ENCODE measurements at places on chromosomes 1 and 21. TPM values are rescaled to one million over a fixed set of nuclear protein-coding genes. Genes with fewer than 3 reads are reported as not detected.

- DNase-seq = no peak
These were observed 24.7 kb downstream of the CLIC4 start for GRCh38 chr1:24769656-24770651.

GRCh38 chr1:99358770-99359169 lies 94.5 kb downstream of the PLPPR4 start:
- no peak for DNase-seq

DNA sequence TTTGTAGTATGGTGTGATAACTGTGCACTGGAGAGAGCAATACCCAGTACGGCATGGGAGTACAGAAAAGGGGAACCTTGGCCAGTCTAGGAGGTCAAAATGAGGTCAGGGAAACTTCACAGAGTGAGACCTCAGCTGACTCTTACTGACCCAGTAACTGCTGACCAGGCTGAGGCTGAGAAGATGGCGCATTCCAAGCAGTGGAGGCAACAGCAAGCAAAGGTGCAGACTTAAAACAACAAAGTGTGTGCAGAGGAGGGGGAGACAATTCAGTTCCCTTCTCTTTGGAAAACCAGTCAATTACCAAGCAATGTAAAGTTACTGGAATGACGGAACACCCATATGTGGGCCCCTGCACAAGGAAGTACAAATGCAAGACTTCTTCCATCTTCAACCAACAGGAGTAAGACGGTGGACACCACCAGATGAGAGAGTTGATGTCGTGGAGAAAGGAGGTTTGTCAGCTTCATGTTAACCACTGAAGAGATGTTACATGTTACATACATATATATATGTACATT lies 54.6 kb upstream of the PRDX6 start:
- no peak for DNase-seq

- no peak for DNase-seq
These were observed 44.3 kb upstream of the ZC3H11B start for GRCh38 chr1:219657186-219657585.

DNA sequence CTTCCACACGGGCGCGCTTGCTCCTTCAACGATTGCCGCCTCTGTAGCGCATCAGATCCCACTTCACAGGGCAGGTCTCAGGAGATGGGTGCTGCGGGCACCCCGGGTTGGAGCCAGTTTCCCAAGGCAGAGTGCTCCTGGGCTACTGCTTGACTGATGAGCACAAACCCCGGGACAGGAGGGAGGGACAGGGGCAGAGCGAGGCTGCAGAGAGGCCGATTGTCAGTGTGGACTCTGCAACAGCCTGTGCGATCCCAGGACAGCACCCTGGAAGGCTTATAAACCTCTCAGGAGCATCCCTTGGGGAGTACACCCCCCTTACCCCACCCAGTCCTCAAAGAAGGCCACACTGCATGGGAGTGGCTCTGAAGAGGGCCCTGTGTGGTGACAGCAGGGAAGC lies 28.0 kb upstream of the BACE2 start:
- DNase-seq = no peak

GRCh38 chr1:64268653-64269557 lies 65.5 kb downstream of the UBE2U start:
- peak; percentile 42 for DNase-seq

DNA sequence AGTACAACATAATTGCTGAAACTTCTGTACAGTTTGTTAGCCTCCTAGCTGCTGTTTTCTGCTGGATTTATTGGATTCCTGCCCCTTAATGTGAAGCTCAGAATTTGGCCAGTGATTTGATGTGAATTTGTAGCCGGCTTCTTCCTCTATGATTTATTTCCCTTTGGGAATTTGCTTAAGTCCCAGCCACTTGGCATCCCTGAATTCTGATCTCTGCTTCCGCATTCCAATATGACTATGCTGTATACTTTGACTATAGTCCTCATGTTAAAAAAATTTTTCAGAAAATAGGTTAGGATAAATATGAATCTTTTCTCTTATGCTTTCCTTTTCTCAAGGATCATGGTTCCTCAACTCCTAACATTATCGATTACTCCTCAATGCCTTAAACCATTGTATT lies 12.4 kb upstream of the LRIF1 start:
- DNase-seq = no peak

GRCh38 chr1:7085521-7085920 lies 300.3 kb downstream of the CAMTA1 start:
- no peak for DNase-seq

DNA sequence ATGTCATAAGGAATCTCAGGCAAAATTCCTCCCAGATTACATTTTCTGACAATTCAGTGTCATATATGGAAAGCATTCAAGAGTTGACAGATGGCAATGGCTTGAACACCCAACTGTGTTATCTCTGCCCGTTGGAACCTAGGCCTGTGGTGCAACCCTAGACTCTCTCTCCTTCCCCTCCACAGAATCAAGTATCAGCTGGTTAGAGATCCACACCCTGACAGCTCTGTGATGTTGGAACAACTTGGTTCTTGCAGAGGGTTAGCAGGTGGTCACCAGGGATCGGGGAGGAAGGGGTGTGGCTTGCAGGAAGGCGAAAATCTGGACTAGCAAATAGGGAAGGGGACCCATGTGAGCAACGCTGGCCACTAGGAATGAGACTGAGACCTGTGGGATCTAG lies 26.3 kb downstream of the PCSK9 start:
- no peak for DNase-seq

- DNase-seq = no peak
These were observed 183.6 kb upstream of the RUNX1 start for GRCh38 chr21:35232545-35233176.

DNA sequence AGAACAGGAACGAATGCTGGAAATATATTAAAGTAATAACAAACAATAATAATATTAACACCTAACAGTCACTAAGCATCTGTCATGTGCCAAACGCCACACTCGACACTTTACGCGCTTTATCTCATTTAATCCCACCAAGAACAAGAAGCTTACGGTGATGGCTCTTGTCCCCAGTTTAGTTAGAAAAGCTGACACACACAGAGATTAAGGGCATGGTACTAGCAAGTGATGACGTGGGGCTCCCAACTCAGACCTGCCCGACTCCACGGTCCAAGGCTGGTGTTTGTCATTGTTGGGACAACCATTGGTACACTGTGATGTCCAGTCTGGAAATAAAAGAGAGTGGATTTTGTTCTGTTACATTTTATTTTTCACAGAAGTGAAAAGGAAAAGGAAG lies 41.1 kb upstream of the KIF26B start:
- DNase-seq = no peak

- no peak for DNase-seq
These were observed 485.3 kb upstream of the NFIA start for GRCh38 chr1:60596791-60597750.

- no peak for DNase-seq
These were observed 49.3 kb downstream of the GNB1 start for GRCh38 chr1:1841575-1841995.

DNA sequence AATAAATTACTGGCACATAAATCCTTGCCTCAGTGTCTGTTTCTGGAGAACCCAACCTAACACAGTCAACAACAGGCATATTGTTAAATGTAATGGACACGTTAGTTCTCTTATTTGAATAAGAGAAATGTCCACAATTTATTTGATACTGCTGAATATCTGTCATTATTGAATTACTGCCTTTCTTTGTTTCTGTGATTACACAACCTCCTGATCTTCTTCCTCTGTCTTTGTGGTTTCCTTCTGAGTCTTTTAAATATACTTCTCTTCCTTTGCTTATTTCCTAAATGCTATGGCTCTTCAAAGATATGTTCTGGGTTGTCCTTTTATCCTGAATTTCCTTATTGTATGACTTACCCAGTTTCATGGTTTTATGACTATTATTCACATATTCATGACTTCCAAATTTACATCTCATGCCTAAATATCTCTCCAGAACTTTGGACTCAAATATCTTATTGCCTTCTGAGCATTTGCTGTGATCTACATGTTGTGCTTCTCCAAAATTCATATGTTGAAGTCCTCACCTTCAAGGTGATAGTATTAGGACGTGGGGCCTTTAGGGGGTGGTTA lies 39.9 kb downstream of the MSH4 start:
- DNase-seq = no peak

- no peak for DNase-seq
These were observed 85.0 kb downstream of the GALNT2 start for GRCh38 chr1:230151924-230152468.

DNA sequence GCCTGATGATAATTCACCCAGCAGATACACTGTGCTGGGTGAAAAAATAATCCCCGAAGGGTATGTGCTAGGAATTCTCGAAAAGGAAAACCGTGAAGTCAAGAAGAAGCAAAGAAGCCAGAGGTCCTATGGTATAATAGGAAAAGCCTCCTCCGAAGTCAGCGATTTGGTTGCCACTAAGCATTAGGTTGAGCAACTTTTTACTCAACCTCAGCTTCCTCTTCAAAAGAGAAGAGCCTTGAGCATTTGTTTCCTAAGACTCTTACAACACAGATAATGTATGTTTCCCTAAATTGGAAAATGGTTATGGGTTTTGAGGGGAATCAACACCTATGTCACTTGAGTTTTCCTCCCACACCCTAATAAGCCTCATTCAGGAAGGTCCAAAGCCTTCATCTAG lies 21.3 kb upstream of the MNDA start:
- DNase-seq = no peak

DNA sequence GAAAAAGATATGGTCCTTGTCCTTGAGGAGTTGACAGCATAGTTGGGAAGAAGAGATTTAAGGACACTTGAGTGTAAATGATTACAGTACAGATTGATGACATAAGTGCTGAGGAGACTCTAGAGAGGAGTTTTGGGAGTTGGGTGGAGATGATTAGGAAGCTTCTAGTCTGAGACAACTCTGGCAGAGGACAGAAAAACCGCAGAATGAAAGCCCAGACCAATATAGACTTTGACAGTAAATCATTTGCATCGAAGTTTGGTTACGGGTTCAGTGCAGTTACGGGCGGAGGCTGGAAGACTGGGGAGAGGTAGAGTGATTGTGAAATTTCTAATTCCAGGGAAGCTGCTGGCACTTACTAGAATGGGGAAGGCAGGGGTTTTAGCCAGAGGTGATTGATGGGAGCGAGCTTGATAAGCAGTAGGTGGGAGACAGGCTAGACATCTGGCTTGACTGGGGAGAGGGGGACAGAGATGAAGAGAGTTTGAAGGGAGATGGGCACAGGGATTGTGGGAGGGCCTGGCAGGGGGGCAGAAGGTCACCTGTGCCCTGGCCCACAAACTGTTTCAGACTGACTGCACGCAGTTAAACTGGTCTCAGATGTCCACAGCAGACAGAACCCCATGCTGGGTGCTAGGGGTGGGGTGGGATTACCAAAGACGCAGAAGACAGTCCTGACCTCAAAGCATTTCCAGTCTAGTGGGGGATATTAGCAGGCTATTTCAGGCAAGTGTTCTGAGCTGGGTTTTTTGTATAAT lies 20.1 kb downstream of the SH2D2A start:
- DNase-seq = no peak

Gene KRTAP19-3
- total RNA-seq = not detected

Gene SLAMF9
- 0.56 TPM for total RNA-seq

Gene TMEM69
- 21.6 TPM for total RNA-seq

Gene OR10J1
- total RNA-seq = not detected

Gene CCDC17
- total RNA-seq = 8.4 TPM

Gene HTR6
- total RNA-seq = not detected

Data from omental fat pad (tissue), 4 donors.